Aorta (tissue), 5 donors: ENCODE measurements at places on chromosomes 3 and 15. TPM values are rescaled to one million over a fixed set of nuclear protein-coding genes. Genes with fewer than 3 reads are reported as not detected.

- no peak overlapping the region for H3K27ac ChIP-seq
- no peak for DNase-seq
- H3K36me3 ChIP-seq: no peaks in the 10 kb centered on the region
Measured at GRCh38 chr3:49642708-49643145, 31.4 kb upstream of the APEH start.

- no peaks in the 10 kb centered on the region for H3K4me1 ChIP-seq
- H3K27me3 ChIP-seq: peaks cover under 1% of the 10 kb centered on the region
- H3K4me3 ChIP-seq: no peak overlapping the region
- DNase-seq: no peak
Measured at GRCh38 chr3:140375002-140375401, 302.9 kb upstream of the TRIM42 start.

Gene SLCO2A1
- 96.8 TPM for total RNA-seq

DNA sequence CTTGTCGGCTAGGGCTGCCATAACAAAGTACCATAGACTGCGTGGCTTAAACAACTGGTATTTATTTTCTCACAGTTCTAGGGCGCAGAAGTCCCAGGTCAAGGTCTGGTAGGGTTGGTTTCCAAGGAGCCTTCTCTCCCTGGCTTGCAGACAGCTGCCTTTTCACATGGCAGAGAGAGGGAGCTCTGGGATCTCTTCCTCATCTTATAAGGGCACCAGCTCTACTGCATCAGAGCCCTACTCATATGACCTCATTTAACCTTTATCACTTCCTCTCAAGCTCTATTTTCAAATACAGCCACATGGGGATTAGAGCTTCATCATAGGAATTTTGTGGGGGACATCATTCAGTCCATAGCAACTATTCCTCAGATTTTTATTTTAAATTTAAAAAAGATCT, 17.6 kb upstream of the PAQR9 start:
- no peaks in the 10 kb centered on the region for H3K27me3 ChIP-seq
- no peak for DNase-seq
- H3K36me3 ChIP-seq: no peaks in the 10 kb centered on the region
- no peak overlapping the region for H3K4me3 ChIP-seq
- no peaks in the 10 kb centered on the region for H3K4me1 ChIP-seq

GRCh38 chr3:12073106-12073505, 68.9 kb downstream of the SYN2 start:
- H3K4me1 ChIP-seq: no peaks in the 10 kb centered on the region
- no peak overlapping the region for H3K27ac ChIP-seq
- no peaks in the 10 kb centered on the region for H3K36me3 ChIP-seq
- H3K4me3 ChIP-seq: no peak overlapping the region
- no peaks in the 10 kb centered on the region for H3K27me3 ChIP-seq

GRCh38 chr3:99700631-99701268, 62.4 kb downstream of the COL8A1 start:
- DNase-seq: no peak
- H3K4me1 ChIP-seq: peaks cover 6% of the 10 kb centered on the region
- no peak overlapping the region for H3K4me3 ChIP-seq
- H3K27me3 ChIP-seq: no peaks in the 10 kb centered on the region
- H3K27ac ChIP-seq: no peak overlapping the region
